ENCODE measurements at places on chromosomes 12 and 14.

GRCh38 chr12:51785906-51786305 lies 62.6 kb downstream of the FIGNL2 start:
- no peak for DNase-seq

GRCh38 chr12:40105515-40106201 lies at the start of gene SLC2A13:
Gene SLC2A13, minus strand, starts transcription at chr12:40106081. Its CDS starts 273 bp downstream, at chr12:40105808.
- DNase-seq: peak; percentile 46

GRCh38 chr12:98618952-98619351 lies 25.5 kb downstream of the SLC25A3 start:
- no peak for DNase-seq

GRCh38 chr12:22018860-22019259 lies 27.2 kb upstream of the CMAS start:
- no peak for DNase-seq

- DNase-seq: no peak
Measured at GRCh38 chr14:92582706-92583452, 69.3 kb downstream of the RIN3 start.

- DNase-seq: no peak
Measured at GRCh38 chr12:105942281-105942680, 196.5 kb downstream of the NUAK1 start.

DNA sequence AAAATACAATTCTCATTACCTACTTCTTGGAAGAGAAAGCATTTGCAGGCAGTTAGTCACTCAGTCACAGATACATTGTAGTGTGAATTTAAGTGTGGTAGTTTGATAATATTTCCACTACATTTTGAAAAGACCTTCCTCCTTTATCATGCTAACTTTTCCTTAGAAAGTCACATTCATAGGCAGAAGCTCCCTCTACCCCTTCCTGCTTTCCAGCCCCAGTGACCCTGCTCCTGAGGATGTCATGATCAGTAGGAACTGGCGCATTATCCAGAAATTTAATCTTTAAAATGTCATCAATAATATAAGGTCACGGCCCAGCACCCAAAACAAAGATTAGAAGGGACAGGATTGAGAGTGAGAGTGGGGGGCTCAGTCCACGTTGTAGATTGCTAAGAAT lies 707.4 kb upstream of the STXBP6 start:
- no peak for DNase-seq

- no peak for DNase-seq
Measured at GRCh38 chr12:113196582-113196981, 11.1 kb downstream of the RITA1 start.

GRCh38 chr12:93449277-93449676 lies 7.5 kb upstream of the UBE2N start:
- no peak for DNase-seq

DNA sequence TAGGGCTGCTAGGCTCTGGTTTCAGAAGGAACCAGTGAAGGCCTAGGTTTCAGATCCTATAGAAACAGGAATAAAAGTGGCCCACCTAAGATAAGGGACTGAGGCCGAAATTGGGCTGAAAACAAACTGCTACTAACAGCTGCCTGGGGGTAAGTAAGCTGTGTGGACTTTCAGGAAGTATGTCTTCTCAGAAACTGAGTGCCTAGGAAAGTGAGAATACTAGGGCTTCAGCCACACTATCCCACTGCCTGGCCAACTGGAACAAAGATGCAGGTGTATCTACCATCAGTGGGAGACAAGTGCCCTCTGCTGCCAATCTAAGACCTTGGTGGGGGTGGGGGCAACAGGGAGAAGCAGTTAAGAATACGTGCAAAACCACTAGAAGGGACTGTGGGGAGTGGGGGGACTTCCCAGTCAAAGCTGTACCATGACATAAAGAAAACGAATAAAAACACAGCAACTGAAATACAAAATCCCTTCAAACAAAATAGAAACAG lies 82.5 kb downstream of the MED13L start:
- peak; percentile 6 for DNase-seq

- no peak for DNase-seq
Measured at GRCh38 chr12:6225630-6226001, 25.4 kb downstream of the CD9 start.

GRCh38 chr12:62647586-62647985 lies 181.0 kb downstream of the MON2 start:
- no peak for DNase-seq

DNA sequence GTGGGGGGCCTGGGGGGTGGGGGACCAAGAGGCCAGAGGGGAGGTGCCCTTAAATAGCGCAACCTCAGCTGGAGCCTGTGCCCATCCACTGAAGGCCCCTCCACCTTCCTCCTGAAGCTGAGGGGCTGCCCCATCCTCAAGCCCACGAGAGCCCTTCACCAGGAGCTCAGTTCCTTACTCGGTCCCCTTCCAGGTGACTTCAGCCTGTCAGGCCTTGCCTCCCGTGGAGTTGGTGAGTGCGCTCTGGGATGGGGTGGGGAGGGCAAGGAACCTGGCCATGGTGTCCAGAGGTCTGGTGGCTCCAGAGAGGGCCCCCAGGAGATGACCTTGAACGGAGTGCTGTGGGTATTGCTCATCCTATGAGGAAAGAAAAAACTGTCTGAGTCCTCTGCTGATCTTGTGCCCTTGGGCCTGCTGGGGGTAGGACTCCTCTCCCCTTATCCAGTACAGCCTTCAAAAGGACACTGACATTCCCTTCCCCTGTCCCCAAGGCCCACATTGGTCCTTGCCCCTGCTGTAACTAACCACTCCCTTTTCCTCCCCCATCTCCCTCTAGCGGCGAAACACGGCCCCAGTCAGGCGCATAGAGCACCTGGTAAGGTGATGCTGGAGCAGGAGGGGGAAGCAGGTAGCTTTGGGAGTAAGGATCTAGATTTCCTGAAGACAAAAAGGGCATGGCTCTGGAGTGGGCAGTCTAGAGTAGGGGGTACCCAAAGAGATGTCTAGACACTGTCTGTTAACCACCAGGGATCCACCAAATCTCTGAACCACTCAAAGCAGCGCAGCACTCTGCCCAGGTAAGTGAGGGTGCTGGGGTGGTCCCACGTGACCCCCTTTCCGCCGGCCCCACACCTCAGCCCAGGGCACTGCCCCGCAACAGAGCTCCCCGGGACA lies 3.6 kb downstream of the TNS2 start:
- DNase-seq: no peak

- DNase-seq: no peak
Measured at GRCh38 chr12:80233926-80234325, 134.6 kb downstream of the OTOGL start.

DNA sequence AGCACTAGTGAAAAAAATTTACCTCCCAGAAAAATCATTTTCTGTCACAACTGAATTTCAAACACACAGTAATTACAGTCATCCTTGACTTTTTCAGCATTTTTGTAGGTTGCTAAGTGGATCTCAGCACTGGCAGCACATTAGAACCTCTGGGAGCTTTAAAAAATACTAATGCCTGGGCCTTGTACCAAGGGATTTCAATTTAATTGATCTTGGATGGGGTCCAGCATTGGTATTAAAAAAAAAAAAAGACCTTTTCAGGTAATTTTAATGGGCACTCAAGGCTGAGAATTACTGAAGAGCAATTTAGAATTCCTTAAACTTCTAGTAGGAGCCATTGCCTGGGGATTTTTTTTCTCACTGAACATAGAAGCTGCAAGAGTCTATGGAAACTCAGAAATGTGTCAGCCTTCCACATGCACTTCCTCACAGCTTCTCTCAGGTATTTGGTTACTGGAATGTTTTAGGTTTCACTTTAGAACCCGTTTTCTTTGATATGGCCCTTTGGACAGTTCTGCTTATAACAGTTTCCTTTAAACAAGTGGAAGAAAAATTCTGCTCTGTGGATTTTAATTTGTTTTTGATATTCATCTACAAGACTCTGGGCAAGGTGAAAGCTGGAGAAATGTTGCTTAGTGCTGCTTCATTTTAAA lies 88.5 kb upstream of the DACT1 start:
- no peak for DNase-seq

GRCh38 chr12:6321905-6322304 lies 11.4 kb downstream of the PLEKHG6 start:
- DNase-seq: no peak

DNA sequence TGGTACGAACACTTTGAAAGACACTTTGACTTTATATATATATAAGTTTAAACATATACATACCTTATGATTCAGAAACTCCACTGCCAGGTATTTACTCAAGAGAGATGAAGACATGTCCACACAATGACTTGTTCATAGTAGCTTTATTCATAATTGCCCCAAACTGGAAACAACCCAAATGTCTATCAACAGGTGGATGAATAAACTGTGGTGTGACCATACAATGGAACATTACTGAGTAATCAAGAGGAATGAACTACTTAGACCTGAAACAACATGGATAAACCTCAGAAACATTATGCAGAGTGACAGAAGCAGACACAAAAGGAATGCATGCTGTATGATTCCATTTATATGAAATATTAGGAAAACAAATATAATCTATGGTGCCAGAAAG lies 71.1 kb downstream of the PPP1R36 start:
- DNase-seq: no peak

DNA sequence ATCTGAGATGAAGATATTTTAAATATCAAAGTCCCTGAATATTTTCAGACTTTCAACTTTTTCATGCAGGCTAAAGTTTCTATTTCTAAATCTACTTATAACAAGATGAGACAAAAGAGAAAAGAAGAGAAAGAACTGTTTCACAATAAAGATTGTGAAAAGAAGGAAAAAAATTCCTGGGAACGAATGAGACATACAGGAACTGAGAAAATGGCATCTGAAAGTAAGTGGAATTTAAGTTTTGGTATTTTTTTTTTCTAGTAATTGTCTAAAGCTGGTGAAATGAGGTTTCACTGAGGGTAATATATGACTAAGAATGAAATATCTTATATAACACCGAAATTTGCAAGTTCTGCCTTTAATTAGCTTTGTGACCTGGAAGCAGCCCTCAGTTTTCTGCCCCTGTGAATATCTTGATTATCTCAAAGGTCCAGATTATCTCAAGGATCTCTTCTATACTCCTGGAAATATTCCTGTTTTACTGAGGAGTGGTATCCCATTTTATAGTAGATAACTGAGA lies 55.7 kb upstream of the PRPF39 start:
- no peak for DNase-seq

DNA sequence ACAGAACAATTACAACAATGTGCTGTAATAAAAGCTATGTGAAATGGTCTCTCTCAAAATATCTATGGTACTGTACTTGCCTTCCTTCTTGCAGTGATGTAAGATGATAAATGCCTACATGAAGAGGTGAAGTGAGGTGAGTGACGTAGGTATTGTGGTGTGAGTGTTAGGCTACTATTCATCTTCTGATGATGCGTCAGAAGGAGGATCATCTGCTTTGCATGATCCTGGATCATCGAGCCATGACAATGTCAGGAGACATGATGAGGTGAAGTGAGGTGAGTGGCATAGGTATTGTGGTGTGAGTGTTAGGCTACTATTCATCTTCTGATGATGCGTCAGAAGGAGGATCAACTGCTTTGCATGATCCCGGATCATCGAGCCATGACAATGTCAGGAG lies 105.8 kb downstream of the KCNC2 start:
- no peak for DNase-seq

DNA sequence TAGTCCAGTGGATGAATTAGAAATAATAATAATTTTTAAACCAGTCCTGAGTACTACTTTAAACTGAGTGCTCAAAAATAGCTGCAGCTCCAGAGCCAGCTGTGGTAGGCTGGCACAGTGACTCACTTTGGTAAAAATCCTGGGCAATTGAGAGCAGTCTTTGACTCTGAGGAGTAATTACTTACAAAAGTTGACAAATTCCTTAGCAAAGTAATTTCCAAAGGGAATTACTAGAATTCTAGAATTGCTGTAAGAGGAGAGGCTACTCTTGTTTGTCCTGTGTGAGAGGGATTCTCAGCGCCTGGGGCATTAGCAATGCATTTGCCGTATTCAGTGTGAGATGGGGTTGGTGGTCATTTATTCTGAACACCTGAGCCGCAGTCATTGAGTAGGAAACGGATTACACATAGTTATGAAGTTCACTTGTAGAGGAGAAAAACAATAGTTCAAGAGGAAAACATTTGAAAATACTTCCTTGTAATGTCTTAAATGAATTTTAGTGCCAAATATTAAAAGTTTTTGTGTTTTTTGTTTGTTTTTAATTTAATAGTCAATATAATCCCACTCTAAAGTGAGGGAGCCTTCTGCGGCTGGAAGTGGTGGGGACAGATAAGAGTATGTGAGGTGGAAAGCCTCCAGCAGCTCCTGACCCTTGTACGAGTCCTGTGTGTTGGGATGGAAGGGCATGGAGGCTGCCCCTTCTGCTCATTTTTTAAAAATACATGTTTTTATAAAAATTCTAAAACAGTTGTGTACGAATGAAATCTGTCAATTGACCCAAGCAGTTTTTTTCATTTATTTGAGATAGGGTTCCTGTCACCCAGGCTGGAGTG lies 41.9 kb downstream of the EID3 start:
- DNase-seq: no peak

- DNase-seq: no peak
Measured at GRCh38 chr12:92739113-92739512, 36.3 kb downstream of the PLEKHG7 start.

DNA sequence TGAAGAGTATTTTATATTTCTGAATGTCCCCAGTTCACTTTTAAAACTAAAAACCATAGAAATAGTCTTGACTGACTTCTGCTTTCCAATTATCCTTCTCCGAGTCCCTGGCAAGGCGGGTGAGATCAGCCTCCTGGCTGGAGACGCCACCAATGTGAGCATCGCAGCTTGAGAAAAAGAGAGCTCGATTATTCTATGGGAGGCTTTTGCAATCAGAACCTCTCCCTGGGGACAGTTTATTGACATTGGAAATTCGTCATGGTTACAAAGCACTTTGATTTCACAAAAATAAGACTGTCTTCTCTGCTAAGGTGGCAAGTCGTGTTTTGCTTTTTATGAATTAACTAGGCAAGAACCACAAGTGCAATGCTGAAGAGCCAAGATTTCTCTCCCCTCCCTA lies 23.6 kb upstream of the GPHB5 start:
- DNase-seq: no peak

- no peak for DNase-seq
Measured at GRCh38 chr12:46577063-46577776, 204.6 kb upstream of the SLC38A2 start.

DNA sequence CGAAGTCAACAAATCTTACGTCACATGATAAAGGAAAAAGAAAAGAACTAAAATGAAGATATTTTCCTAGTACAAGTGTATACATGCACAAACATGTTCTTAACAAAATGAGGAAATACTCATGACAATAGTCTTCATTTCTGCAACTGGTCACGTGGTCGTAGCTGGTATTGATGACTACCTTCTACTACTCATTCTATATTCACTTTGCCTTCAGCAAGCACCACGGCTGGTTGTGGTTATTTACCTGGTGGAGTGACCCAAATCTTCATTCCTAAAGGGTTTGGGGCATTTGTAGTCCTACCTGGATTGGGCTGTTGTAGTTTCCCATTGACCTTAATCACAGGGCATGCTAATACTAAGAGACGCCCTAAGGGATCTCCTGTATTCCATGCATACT lies 51.2 kb downstream of the FIGNL2 start:
- no peak for DNase-seq
